Pancreas (tissue), 10 donors: ENCODE measurements at places on chromosomes 1 and 21. TPM values are rescaled to one million over a fixed set of nuclear protein-coding genes. Genes with fewer than 3 reads are reported as not detected.

GRCh38 chr1:64884261-64885040 lies 81.9 kb downstream of the JAK1 start:
- DNase-seq: no peak

GRCh38 chr1:212178851-212179250 lies 106.4 kb upstream of the PPP2R5A start:
- DNase-seq: no peak

GRCh38 chr1:161721738-161722343 lies 497 bp downstream of the FCRLB start:
- DNase-seq: no peak

- DNase-seq: no peak
Measured at GRCh38 chr1:1285102-1285571, 4.9 kb downstream of the SCNN1D start.

DNA sequence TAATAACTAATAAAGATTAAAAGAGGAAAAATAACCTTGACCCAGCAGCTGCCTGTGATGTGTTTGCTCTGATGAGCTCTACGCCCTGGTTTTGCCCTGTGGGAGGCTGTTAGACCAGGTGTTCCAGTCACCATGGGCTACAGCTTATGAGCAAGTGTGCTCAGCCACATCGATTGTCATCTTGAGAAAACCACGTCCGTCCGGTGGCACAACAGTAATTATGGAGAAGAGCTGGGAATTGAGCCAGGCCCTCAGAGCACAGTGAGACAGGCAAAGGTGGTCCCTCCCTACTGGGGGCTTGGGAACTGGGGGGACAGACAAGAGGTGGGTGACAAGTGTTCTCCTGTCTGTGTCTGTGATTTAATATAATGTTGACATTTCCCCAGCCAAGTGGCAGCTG lies 420.5 kb downstream of the MATN1 start:
- no peak for DNase-seq

The SLAMF9 gene
- total RNA-seq: not detected

The RAP1GAP gene
- total RNA-seq: 53.4 TPM

The SPRR2F gene
- total RNA-seq: not detected
